Breast epithelium (tissue), 4 donors: ENCODE measurements at places on chromosomes 4 and X. TPM values are rescaled to one million over a fixed set of nuclear protein-coding genes. Genes with fewer than 3 reads are reported as not detected.

GRCh38 chrX:47619486-47620302 lies at the start of gene SYN1:
Gene SYN1, minus strand, starts transcription at chrX:47619857. Its CDS starts 129 bp downstream, at chrX:47619728.
- H3K27ac ChIP-seq = no peak within 1 kb of the TSS
- peaks cover 35% of the 10 kb centered on the region for H3K27me3 ChIP-seq
- peak within 1 kb of the TSS; percentile 37 for H3K4me3 ChIP-seq
- DNase-seq = peak; percentile 74

GRCh38 chr4:109993116-109993515 lies 80.4 kb downstream of the EGF start:
- H3K4me1 ChIP-seq = no peaks in the 10 kb centered on the region
- no peaks in the 10 kb centered on the region for H3K27me3 ChIP-seq
- no peak for DNase-seq
- no peak overlapping the region for H3K27ac ChIP-seq
- H3K36me3 ChIP-seq = no peaks in the 10 kb centered on the region
- H3K4me3 ChIP-seq = no peak overlapping the region

DNA sequence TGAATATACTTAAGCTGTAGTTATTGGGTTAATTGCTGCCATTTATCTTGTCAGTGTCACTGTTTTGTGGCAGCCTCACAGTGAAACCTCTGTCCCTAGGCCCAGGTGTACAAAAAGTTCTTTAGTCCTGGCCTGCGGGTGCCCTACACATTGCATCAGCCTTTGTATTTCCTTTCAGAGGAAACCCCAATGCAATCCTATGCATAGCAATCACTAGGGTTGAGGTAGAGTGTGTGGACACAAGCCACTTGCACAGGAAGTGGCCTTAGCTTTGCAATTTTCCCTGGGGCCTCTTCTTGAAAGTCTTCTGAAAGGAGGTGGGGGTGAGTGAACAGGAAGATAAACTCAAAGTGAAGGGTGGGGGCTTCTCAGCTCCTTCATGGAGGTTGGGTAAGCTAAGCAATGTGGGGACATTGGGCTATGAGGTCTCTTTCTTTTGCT lies 27.8 kb downstream of the VSIG4 start:
- peaks cover 37% of the 10 kb centered on the region for H3K27me3 ChIP-seq
- no peaks in the 10 kb centered on the region for H3K4me1 ChIP-seq
- H3K27ac ChIP-seq = no peak overlapping the region
- no peak for DNase-seq
- H3K4me3 ChIP-seq = no peak overlapping the region

DNA sequence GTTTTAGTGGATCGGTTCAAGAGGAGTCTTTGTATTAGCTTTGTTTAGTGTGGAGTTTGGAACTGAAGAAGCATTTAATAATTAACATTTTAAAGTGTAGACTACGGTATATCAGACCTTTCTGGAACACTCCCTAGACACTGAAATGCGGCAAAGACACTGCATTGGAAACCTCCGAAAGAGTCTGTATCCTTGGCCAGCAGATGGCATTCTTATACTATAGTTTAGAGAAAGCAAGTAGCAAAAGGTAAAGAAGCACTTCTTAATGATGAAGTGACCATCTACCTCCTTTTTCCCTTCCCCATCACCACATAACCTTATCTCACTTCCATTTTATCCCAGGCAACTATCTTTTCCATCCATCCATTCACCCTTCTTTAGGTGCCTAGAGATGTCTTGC lies 7.6 kb downstream of the FABP2 start:
- DNase-seq = no peak
- no peaks in the 10 kb centered on the region for H3K27me3 ChIP-seq
- no peak overlapping the region for H3K27ac ChIP-seq

DNA sequence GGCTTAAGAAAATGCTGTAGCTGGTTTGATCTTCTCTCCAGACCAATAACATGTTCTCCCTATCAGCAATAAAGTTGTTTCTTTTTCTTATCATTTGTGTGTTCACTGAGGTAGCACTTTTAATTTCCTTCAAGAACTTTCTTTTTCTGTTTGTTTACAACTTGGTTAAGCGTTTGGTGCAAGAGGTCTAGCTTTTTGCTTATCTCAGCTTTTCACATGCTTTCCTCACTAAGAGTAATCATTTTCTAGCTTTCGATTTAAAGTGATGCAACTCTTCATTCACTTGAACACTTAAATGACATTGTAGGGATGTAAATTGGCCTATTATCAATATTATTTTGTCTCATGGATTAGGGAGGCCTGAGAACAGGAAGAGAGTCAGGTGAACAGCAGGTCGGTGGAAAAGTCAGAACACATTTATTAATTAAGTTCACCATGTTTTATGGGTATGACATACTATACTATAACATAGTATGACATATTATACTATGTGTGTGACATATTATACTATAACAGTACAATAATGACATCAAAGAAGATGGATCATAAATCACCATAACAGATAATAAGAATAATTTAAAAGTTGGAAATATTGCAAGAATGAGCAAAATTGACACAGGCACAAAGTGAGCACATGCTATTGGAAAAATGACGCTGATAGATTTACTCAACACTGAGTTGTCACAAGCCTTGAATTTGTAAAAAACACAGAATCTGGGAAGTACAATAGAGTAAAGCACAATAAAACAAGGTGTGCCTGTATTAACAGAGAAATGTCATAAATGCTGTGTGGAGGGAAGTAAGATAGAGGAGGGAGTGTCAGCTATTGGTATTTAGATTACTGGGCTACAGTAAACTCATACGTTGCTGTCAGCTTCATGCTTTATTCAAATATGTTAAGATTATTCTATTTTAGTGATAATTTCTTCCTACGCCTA lies 218.6 kb upstream of the SLC7A11 start:
- no peaks in the 10 kb centered on the region for H3K36me3 ChIP-seq
- no peak overlapping the region for H3K27ac ChIP-seq
- H3K4me1 ChIP-seq = no peaks in the 10 kb centered on the region
- no peak overlapping the region for H3K4me3 ChIP-seq

GRCh38 chrX:14497184-14497666 lies 32.1 kb upstream of the GLRA2 start:
- no peaks in the 10 kb centered on the region for H3K4me1 ChIP-seq
- no peak overlapping the region for H3K27ac ChIP-seq
- DNase-seq = no peak
- H3K36me3 ChIP-seq = no peaks in the 10 kb centered on the region

DNA sequence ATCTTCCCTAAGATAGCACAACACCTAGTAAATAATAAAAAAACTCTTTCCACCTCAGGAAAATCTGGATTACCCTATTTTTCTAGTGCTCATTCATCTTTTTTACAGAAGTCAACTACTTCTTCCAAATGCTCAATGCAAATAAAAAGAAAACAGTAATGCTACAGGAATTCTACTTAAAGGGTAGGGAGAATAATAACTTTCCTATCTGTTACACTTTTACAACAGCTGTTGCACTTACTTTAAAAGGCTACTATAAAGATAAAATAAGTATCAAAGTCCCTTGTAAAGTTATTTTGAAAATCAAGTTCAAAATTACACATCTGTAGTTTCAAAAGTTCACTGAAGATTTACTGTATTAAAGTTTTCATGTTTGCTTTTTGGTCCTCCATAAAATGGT lies 37.6 kb downstream of the THOC2 start:
- no peak for DNase-seq
- H3K36me3 ChIP-seq = no peaks in the 10 kb centered on the region
- no peak overlapping the region for H3K4me3 ChIP-seq
- no peaks in the 10 kb centered on the region for H3K4me1 ChIP-seq
- no peak overlapping the region for H3K27ac ChIP-seq
- no peaks in the 10 kb centered on the region for H3K27me3 ChIP-seq

DNA sequence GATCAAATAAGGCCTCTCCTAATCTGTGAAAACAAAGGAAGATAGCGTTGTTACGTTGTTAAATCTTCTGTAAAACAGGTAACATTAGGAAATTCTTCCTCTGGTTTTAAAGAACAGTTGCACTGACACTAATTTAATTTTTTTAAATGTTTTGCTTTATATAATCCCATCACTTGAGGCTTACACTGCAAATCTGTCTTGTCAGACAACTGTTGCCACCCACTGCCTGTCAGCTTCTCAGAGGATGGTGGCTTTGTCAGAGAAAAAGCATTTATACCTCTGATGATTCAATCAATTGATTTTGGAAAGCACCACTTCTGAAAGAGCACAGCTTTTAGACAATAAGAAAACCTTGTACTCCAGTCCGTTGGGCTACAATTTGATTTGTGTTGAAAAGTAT lies 799.1 kb downstream of the FSTL5 start:
- H3K4me3 ChIP-seq = no peak overlapping the region
- no peaks in the 10 kb centered on the region for H3K4me1 ChIP-seq
- H3K27me3 ChIP-seq = no peaks in the 10 kb centered on the region
- H3K36me3 ChIP-seq = no peaks in the 10 kb centered on the region
- DNase-seq = no peak

GRCh38 chr4:9867751-9868425 lies 86.5 kb downstream of the DRD5 start:
- no peaks in the 10 kb centered on the region for H3K36me3 ChIP-seq
- no peak overlapping the region for H3K4me3 ChIP-seq
- DNase-seq = no peak
- no peaks in the 10 kb centered on the region for H3K27me3 ChIP-seq
- H3K27ac ChIP-seq = no peak overlapping the region
- no peaks in the 10 kb centered on the region for H3K4me1 ChIP-seq

- DNase-seq = no peak
- H3K27me3 ChIP-seq = no peaks in the 10 kb centered on the region
- no peaks in the 10 kb centered on the region for H3K4me1 ChIP-seq
- H3K4me3 ChIP-seq = no peak overlapping the region
- no peaks in the 10 kb centered on the region for H3K36me3 ChIP-seq
- no peak overlapping the region for H3K27ac ChIP-seq
Observed at GRCh38 chr4:5112333-5113095, 61.2 kb downstream of the STK32B start.

DNA sequence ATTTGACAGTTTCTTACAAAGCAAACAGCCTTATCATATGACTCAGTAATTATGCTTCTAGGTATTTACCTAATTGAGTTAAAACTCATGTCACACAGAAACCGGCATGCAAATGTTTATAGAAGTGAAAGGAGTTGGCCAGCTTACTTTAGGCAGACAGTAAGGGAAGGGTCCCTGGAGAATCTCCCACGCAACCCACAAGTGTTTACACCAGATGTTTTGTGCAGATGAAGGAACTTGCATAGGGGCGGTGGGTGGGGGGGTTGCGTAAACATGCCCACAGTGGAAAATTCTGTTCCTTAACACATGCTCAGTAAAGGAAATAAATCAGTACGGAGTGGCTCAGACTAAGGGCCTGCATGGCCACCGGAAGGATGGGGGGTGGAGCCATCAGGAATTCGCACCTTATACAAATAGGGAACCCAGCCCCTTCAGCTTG lies 330.5 kb upstream of the AADAT start:
- no peaks in the 10 kb centered on the region for H3K4me1 ChIP-seq
- DNase-seq = no peak
- no peaks in the 10 kb centered on the region for H3K27me3 ChIP-seq

- H3K27me3 ChIP-seq = no peaks in the 10 kb centered on the region
- no peaks in the 10 kb centered on the region for H3K36me3 ChIP-seq
- DNase-seq = no peak
Observed at GRCh38 chr4:8405516-8405875, 35.0 kb downstream of the ACOX3 start.

DNA sequence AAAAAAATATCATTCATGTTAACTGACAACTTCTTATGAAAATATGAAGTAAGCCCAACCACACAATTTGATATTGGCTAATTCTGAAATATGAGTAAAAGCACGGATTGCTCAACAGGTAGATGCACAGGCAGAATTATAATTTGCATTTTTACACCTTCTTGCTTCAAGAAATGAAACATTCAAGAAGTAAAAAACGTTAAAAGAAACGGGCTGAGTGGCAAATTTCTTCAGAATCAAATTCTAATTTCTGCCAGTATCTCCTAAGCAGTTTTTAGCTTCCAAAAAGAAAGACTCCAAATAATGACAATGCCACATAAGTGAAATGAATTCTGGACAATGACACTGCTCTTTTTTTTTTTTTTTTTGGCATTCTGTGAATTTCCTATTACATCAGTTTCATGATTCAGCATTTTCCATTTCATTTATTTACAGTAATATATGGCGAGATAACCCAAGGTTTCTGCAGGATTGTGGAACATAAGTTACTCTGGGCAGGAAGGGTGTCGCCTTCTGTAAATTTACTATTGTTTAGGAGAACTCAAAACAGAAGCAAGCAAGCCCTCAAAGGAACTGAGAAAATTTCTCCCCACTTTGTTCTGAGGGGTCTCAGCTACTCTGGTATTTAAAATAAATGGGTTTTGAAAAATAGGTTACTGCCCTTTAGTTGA lies 1.4 kb downstream of the SEL1L3 start:
- peak overlapping the region; percentile 92 for H3K4me3 ChIP-seq
- no peaks in the 10 kb centered on the region for H3K4me1 ChIP-seq
- no peak overlapping the region for H3K27ac ChIP-seq
- no peaks in the 10 kb centered on the region for H3K27me3 ChIP-seq
- no peaks in the 10 kb centered on the region for H3K36me3 ChIP-seq

GRCh38 chrX:138945219-138945618 lies 233.7 kb upstream of the FGF13 start:
- H3K27ac ChIP-seq = no peak overlapping the region
- H3K27me3 ChIP-seq = peaks cover 10% of the 10 kb centered on the region
- H3K4me1 ChIP-seq = no peaks in the 10 kb centered on the region

GRCh38 chr4:92636038-92636806 lies 332.5 kb downstream of the GRID2 start:
- H3K4me1 ChIP-seq = no peaks in the 10 kb centered on the region
- no peak for DNase-seq
- H3K27ac ChIP-seq = no peak overlapping the region
- no peak overlapping the region for H3K4me3 ChIP-seq
- no peaks in the 10 kb centered on the region for H3K36me3 ChIP-seq

DNA sequence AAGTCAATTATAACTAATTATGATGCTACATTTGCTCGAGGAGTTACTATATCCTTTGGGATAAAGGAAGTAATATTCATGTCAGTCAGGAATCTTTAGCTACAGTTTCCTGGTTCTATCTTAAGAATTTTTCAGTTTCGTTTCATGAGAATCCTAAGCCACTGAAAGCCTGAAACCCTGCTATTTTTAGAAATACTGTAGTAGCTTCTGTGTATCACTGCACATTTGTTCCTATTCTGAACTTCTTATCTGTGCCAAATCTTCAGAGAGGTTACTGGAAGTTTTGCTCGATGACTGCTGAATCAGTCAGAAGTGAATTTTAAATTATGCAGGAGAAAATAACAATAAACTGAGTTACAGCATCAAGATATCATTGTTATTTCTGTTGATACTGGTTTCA lies 249.2 kb downstream of the TENM3 start:
- no peaks in the 10 kb centered on the region for H3K36me3 ChIP-seq
- no peaks in the 10 kb centered on the region for H3K4me1 ChIP-seq
- DNase-seq = no peak
- no peak overlapping the region for H3K27ac ChIP-seq
- no peaks in the 10 kb centered on the region for H3K27me3 ChIP-seq

GRCh38 chr4:86452924-86453531 lies 93.2 kb upstream of the MAPK10 start:
- peak overlapping the region; percentile 68 for H3K27ac ChIP-seq
- H3K4me1 ChIP-seq = no peaks in the 10 kb centered on the region
- no peaks in the 10 kb centered on the region for H3K36me3 ChIP-seq
- H3K4me3 ChIP-seq = peak overlapping the region; percentile 50

TRAM1L1 gene
- total RNA-seq = 3.1 TPM

TMPRSS11A gene
- total RNA-seq = not detected

TEX13D gene
- not detected for total RNA-seq

HERC5 gene
- 5.9 TPM for total RNA-seq

PDGFRA gene
- total RNA-seq = 125 TPM

XKRX gene
- total RNA-seq = 0.16 TPM

PRAF2 gene
- 6.6 TPM for total RNA-seq

XAGE2 gene
- total RNA-seq = not detected

ZNF185 gene
- 5.9 TPM for total RNA-seq

RASSF6 gene
- 11.7 TPM for total RNA-seq

TCEAL9 gene
- total RNA-seq = 47.4 TPM
